ENCODE measurements at places on chromosomes 4 and X.

- DNase-seq = no peak
These were observed 31.5 kb downstream of the NAT8L start for GRCh38 chr4:2090642-2091041.

GRCh38 chrX:43448688-43449087 is 207.4 kb upstream of the MAOA start:
- no peak for DNase-seq

DNA sequence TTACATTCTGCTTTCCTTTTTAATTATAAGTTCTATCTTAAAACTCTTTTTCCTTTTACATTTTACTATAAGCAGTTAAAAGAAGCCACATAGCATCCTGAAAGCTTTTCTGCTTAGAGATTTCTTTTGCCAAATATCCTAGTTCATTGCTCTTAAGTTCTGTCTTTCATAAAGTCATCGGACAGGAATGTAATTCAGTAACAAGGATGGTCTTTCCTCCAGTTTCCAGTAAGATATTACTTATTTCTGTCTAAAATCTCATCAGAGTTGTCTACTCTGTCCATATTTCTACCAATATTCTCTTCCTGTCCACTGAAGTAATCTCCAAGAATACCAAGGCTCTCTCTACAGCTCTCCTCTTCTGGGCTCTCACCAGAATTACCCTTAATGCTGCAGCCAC is 37.5 kb upstream of the ADH1C start:
- no peak for DNase-seq

DNA sequence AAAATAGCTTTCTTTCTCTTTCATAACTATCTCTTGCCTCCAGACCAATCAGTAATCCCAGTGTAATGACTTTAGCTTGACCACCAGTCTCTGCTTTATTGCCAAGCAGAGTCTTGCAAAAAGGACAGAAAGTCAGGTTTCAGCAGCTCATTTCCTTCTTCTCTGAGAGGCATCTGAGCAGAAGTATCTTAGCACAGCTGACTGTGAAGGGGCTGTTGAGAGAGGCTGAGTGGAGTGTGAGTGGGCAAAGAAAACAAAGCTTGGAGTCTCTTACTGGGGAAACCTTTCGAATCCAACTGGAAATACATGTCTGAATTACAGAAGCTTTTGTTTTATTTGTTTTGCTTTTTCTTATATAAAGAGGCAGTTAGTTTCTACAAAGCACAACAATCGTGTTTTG is 170.3 kb upstream of the IGFBP7 start:
- DNase-seq = no peak

- DNase-seq = no peak
These were observed 296.6 kb upstream of the DIPK2B start for GRCh38 chrX:45497290-45497689.

GRCh38 chrX:39946822-39947221 is 150.9 kb downstream of the BCOR start:
- DNase-seq = no peak

- no peak for DNase-seq
These were observed 12.8 kb upstream of the ASMTL start for GRCh38 chrX:1465286-1466231.

- no peak for DNase-seq
These were observed 20.2 kb downstream of the TRIM2 start for GRCh38 chr4:153224474-153224873.

GRCh38 chr4:41134581-41134980 is 79.8 kb downstream of the APBB2 start:
- no peak for DNase-seq

DNA sequence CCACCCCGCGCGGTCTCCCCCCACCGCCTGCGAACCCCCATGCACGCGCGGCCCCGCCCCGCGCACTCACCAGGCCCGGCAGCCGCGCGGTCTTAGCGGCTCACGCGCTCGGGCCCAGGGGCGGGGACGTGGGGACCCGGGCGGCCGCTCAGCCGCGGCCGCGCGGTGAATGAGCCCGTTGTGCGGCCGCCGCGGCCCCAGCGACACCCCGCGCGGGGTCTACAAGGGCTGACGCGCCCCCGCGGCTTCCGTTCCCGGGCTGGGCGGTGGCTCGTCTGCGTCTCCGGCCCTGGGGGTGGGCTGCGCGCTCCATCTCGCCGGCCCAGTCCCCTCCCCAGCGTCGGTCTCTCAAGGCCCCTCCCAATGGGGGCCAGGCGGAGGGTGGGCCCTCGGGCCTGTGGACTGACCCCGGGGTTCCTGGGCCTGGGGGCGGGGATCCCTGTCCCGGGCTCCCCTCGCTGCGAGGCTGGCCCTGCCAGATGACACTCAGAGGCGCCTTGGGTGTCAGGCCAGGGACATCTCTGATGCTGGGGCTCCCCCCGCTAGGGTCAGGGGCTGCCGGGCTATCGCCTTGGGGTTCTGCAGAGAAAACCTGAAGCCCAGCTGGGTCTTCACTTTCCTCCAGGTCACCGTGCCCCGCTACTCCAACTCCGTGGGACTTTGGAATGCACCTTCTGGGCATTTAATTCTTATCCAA is 4.3 kb upstream of the SLC26A1 start:
- DNase-seq = no peak

GRCh38 chr4:1365271-1366178 is 18.5 kb downstream of the UVSSA start:
- no peak for DNase-seq

DNA sequence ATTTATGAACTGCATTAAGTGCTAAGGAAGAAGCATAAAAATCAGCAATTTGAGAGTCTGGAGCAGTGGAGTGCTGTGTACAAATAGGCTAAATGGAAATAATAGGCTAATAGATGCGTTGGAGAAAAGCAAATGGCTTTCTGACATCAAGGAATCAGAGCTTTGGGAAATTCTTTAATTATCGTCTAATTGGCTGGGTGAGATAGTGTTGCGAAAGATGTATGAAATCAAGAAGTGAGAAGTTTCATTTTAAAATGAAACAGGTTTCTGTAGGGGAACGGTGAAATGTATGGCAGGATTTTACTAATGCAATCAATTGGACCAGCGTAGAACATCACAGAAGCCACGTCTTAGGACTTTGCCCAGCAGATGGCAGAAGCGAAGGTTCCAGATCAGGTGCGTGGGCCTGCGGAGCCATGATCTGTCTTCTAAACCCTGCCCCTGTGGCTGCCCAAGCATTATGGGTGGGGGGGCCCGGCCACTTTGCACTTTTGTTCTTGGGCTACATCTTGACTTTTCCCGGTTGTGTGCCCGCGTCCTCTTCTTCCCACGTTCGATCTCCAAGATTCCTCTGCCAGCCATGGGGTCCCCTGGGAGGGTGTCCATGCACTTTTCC is 118.5 kb upstream of the SHISA3 start:
- DNase-seq = no peak

DNA sequence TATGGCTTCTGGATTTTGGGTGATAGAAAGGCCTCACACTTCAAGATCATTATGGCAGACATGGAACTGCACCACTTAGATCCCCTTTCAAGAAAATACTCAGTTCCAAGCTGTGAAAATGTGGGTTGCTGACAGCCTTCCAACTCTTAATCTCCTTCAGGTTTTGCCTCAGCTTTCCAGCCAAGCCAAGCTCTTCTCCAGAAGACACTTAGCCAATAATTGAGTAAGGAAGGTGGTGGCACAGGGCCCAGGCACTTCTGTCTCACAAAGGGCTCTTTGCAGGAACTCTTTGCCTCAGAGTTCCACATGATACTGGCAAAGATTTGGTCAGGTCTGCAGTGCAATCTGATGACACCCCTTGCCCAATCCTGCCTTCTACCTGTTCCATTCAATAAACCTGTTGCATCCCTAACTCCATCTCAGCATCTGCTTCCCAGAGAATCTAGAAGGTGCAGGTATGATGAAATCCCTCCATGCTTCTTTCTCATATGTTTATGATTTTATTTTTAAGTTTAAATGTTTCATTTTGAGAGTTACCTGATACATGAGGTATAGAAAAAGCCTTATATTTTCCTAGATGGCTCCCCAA is 30.6 kb downstream of the ANXA5 start:
- DNase-seq = no peak

GRCh38 chr4:16413814-16414555 is 187.7 kb upstream of the TAPT1 start:
- no peak for DNase-seq

- DNase-seq = no peak
These were observed 800.5 kb upstream of the DIAPH2 start for GRCh38 chrX:95884186-95884585.

DNA sequence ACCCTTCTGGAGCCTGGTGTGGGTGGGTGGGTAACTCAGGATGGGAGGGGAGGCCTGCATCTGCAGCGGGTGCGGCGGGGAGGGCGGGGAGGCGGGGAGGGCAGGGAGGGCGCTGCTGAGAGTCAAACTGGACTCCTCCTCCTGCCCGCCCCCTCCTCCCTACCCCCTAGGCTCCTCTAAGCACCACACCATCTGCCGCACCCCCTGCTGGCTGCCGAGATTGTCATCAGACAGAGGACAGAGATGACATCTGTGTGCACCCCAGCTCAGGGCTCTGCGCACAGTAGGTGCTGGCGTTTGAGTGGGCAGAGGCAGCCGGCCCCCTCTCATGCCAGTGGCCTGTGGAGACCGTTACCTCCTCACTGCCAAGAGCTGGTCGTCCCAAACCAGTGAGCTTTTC is 10.6 kb upstream of the HMX1 start:
- DNase-seq = no peak

DNA sequence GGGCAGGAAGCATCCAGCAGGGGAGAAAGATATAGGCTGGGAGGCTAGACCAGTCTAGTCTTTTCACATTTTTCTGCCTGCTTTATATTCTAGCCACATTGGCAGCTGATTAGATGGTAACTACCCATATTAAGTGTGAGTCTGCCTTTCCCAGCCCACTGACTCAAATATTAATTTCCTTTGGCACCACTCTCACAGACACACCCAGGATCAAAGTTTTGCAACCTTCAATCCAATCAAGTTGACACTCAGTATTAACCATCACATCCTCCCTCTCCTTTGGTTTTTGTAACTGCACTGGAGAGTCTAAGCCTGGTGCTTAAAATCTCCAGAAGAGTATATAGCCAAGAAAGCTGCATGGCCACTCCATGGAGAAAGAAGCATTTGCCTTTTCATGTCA is 560.4 kb downstream of the GRXCR1 start:
- DNase-seq = no peak

DNA sequence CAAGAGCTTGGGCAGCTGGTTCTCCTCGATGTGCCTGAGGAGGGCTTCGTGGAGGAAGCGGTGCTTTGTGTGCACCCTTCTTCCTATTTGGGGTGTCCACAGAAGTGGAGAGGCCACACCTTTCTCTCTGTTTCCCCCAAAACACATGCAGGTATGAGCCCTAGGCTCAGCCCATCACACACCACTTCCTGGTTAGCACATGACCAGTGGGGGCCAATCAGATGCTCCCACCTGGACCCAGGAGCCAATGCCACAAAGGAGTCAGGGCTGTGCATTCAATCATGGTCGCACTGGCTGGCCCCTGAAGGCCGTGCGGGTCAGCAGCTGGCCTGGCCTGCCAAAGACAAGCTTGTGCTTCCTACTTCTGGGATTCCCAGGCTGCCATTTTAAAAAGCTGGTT is 51.4 kb downstream of the PPP2R2C start:
- no peak for DNase-seq

- no peak for DNase-seq
These were observed 115.2 kb upstream of the TSPAN5 start for GRCh38 chr4:98773638-98774037.

DNA sequence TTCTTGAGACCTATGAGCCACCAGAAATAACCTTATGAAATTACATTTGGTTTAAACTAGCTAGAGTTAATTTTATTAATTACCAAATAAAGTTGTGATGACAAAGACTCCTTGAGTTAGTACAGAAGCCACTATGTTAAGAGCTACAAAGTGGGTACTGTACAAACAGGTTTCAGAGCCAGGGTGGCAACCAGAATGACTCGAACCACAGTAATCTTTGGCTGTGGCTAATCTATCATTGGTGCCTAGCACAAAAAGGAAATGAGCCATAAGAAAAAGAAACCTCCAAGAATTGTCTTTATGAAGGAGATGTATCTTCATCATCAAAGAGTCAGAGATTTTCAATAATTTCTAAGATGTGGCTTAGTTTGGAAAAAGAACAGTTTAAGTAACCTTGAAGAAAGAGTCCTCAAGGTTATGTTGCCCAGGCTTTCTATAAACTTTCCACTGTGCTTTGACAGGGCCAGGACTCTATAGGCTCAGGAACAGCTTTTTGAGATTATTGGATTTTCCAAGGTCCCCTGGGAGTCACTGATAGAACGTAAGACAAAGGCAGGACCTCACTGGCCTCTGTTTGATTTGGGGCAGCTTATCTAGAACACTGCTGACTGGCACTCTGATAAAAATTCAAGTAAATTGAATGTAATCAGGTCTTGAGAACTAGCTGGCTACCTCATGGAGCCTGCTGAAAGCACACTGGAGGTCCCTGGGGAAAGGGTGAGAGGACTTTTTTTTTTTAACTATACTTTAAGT is 777.7 kb downstream of the STIM2 start:
- DNase-seq = no peak

DNA sequence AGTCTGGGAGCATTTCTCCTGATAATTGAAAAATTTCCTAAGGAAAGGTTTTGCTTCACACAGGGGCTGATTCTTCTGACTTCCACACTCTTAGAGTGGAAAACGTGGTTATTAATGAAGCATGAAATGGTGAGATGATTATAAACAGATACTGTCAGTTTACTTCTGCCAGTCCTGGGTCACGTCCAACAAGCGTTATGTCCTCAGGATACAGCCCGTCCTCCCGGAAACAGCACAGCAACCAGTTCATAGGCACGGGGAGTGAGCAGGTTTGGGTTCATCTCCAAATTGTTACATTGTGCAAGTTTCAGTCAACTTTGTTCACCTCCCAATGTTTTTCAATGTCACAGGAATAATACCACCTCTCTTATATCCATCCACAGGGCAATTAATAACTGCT is 98.8 kb downstream of the NPNT start:
- no peak for DNase-seq

- DNase-seq = no peak
These were observed 52.9 kb upstream of the TRPC5OS start for GRCh38 chrX:111823128-111823527.

DNA sequence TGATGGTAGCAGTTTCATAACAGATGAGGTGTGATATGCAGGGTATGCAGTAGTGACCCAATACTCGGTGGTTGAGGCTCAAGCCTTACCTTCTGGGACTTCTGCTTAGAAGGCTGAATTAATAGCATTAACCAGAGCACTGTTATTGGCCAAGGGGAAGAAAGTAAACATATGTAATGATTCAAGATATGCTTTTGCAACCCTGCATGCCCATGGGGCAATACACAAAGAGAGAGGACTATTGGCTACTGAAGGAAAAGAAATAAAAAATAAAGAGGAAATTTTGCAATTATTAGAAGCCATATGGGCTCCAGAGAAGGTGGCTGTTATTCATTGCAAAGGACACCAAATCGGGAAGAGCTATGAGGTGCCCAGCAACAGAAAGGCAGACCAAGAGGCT is 8.7 kb downstream of the GAGE10 start:
- no peak for DNase-seq

- peak; percentile 43 for DNase-seq
These were observed 671 bp upstream of the EIF4E start for GRCh38 chr4:98929341-98930267.

GRCh38 chr4:148823419-148823769 is 381.2 kb upstream of the NR3C2 start:
- DNase-seq = no peak

All from stimulated activated CD8-positive, alpha-beta memory T cell treated with anti-CD3 and anti-CD28 coated beads, Interleukin-15, amount 100 ng/mL, for 48 hours (primary cell).